ENCODE measurements at places on chromosomes 4 and X.

- no peak for DNase-seq
Observed at GRCh38 chr4:93217431-93217830, 611.1 kb upstream of the ATOH1 start.

GRCh38 chrX:109954333-109954732 is 48.6 kb upstream of the TMEM164 start:
- no peak for DNase-seq

DNA sequence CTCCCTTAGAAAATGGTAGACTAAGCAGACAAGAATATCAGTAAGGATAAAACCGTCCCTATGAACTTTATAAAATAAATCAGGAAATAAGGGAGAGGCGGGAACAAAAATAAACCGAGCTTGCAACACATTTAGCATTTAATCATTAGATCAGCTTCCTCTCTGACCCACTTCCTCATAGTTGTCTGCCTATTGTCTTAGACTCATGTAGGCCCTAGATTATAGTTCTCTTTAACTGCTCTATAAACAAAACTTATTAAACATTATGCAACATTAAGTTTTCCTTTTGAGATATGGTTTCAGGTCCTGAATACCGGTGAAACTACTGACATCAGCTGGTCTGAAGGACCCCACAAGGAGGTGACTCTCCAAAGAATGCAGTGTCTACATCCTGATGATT is 15.8 kb upstream of the SRD5A3 start:
- no peak for DNase-seq

- DNase-seq = no peak
Observed at GRCh38 chrX:30949554-30949953, 60.5 kb upstream of the TAB3 start.

GRCh38 chr4:77917601-77918000 is 55.0 kb downstream of the MRPL1 start:
- no peak for DNase-seq

GRCh38 chr4:4518747-4519146 is 23.1 kb downstream of the STX18 start:
- DNase-seq = no peak

GRCh38 chr4:94927696-94928095 is 169.9 kb downstream of the BMPR1B start:
- DNase-seq = no peak

Measured in liver (tissue), 10 donors.